PC-3 (cell line): ENCODE measurements at places on chromosomes 3 and 15. TPM values are rescaled to one million over a fixed set of nuclear protein-coding genes. Genes with fewer than 3 reads are reported as not detected.
A peak's percentile ranks its signal among the peaks of the same experiment; 100 is the strongest.

GRCh38 chr3:98734306-98734705 is 28.8 kb upstream of the ST3GAL6 start:
- no peak for DNase-seq

TTLL13 gene
- not detected in 2 replicates for total RNA-seq

RPL4 gene
- 1,239 and 2,773 TPM in 2 replicates for total RNA-seq

DIPK2A gene
- 28.5 and 31.3 TPM in 2 replicates for total RNA-seq

DNA sequence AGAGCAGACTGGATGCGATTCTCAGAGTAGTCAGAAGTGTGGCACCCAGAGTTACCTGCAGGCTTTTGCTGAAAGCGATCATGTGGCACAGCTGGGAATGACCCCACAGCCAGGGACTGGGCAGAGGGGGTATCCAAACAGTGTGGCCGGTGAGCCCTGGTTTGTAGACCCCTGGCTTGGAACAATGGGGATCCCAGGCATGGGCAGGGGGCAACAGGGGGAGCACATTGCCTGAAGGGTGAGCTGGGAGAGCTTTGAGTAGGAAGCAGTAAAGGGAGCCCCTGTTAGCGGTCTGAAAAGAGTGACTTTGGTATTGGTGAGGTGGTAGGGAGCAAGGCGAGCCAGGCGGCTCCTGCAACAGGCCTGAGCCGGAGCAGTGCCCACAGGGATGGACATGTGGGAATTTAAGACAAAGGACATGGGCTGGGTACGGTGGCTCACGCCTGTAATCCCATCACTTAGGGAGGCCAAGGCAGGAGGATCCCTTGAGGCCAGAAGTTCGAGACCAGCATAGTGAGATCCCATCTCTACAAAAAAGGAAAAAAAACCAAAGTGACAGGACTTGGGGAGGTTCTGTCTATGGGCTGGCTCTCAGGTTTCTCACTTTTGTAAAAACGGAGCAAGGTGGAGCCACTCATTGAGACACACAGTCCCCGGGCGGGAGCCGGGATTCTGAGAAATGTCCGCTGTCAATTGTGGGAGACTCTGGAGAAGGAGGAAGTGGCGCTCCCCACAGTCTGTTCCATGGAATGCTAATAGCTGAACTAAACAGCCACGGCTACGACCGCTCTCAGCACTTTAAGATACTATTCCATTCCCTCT is 223.8 kb upstream of the LYSMD4 start:
- DNase-seq = no peak

- no peak for DNase-seq
Observed at GRCh38 chr3:107931326-107931725, 159.5 kb downstream of the CD47 start.

NEK11 gene
- 3.1 and 5.8 TPM in 2 replicates for total RNA-seq

NEO1 gene
- total RNA-seq = 1.2 and 3.5 TPM in 2 replicates

GRCh38 chr15:51982770-51983103 is 11.2 kb upstream of the LEO1 start:
- DNase-seq = peak; percentile 32

DNA sequence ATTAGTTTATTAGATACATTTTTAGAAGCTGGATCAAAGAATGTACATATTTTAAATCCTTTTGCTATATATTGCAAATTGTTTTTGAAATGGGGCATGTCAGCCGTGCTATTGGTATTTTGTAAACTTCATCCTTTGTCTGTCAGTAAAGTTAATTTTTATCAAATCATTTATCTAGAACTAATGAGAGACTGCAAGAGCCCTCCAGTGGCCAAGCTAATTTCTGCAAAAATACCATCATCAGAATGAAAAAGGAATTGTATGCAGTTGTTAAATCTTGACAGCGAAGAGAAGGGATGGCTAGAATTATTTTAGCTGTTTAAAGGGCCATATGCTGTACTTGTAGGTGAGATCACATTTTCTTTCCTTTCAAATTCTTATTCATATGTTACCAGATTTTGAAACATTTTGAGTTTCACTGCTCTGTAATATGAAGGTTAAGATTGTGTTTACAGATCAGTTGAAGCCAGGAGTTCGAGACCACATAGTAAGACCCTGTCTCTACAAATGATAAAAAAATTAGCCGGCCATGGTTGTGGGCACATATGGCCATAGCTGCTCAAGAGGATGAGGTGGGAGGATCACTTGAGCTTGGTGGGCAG is 8.1 kb upstream of the CLDN11 start:
- DNase-seq = peak; percentile 64

GRCh38 chr3:31196881-31197364 is 302.5 kb upstream of the GADL1 start:
- DNase-seq = no peak

DNA sequence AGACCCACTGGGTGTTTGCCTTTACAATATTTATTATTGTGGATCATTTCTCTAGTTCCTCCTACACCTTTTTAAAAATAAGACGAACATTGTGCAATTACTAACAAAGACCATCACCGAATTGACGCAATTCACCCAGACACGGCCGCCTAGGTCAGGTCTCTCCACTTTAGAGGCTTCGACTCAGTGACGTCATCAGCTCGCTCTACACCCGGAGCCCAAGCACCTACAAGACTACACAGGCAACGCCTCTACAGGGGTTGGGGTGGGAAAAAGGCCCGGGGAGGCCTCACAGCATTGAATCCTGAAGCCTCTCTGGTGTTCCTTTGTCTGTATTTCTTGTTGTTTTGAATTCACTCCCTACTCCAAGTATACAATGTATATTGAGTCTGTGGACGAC is 16.6 kb downstream of the ZIC4 start:
- no peak for DNase-seq

GRCh38 chr15:62644889-62645742 is 397.4 kb upstream of the TPM1 start:
- DNase-seq = no peak

GRCh38 chr3:16262174-16262573 is 2.6 kb downstream of the DPH3 start:
- no peak for DNase-seq

- DNase-seq = no peak
Observed at GRCh38 chr3:12438318-12438717, 46.0 kb upstream of the TSEN2 start.

GRCh38 chr3:160564258-160564911 is 986 bp downstream of the KPNA4 start:
- DNase-seq = peak; percentile 20

KNG1 gene
- not detected in 2 replicates for total RNA-seq

GHRL gene
- total RNA-seq = not detected in 2 replicates

SNX33 gene
- 16.2 and 16.8 TPM in 2 replicates for total RNA-seq

GASK1A gene
- 1.9 and 2.5 TPM in 2 replicates for total RNA-seq

CKMT1B gene
- total RNA-seq = 6.1 and 8.7 TPM in 2 replicates

GRCh38 chr15:58731756-58732535 is 17.6 kb downstream of the ADAM10 start:
- peak; percentile 58 for DNase-seq

PARL gene
- total RNA-seq = 66.3 and 69.2 TPM in 2 replicates

DNA sequence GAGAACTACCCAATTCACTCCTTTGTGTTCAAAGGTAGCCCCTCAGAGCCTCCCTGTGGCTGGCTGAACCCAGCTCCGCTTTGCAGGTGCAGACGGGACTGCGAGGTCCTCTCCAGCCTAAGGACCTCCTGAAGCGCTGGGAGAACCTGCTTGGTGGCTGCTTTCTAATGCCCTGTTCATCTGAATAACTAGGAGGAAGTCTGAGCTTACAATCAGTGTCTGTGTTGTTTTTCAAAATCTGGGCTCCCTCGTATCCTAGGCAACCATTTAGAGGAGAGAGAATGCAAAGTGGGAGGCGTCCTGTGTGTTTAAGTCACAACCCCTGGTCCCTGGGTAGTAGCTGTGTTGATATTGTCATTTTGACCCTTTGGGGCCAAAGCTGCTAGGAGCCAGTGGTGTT is 99.9 kb downstream of the GABRG3 start:
- no peak for DNase-seq
